ENCODE measurements at places on chromosomes 1 and 21.
A peak's percentile ranks its signal among the peaks of the same experiment; 100 is the strongest.

GRCh38 chr1:234589854-234590620 is 19.9 kb downstream of the IRF2BP2 start:
- DNase-seq = no peak

DNA sequence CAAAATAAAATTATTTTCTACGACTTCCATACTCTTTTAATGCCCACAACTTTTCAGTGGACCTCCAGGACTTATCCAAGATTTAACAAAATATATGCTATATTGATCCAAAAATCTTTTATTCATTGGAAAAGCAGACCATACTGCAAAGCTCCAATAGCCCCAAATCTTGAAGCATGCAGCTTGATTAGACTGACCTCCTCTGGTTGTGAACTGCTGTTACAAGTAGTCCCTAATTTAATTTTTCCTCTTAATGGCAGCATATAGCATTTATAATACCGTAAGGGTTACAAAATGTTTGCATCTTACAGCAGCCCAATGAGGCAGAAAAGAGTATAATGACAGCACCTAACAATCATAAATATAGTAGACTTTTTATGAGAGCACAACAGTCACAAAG is 49.8 kb downstream of the TPR start:
- DNase-seq = no peak

- DNase-seq = no peak
These were observed 10.2 kb downstream of the IL24 start for GRCh38 chr1:206907304-206907991.

GRCh38 chr21:26099610-26100219 is 70.9 kb downstream of the APP start:
- DNase-seq = no peak

DNA sequence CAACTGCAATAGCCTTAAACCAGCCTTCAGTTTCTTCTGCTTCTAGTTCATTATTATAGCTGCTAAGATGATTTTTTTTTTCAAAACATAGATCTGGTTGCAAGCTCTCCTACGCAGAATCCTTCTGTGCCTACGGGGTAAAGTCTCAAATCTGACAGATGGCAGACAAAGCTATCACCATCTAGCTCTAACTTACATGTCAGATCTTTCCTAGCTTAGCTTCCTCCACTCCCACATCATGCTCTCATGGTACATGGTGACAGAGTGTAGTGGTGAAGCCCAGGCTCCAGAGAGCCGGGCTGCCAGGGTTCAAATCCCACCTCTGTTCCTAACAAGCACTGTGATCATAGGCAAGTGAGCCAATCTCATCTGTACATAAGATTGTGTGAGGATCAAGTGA is 24.2 kb upstream of the GUCA2B start:
- peak; percentile 58 for DNase-seq

DNA sequence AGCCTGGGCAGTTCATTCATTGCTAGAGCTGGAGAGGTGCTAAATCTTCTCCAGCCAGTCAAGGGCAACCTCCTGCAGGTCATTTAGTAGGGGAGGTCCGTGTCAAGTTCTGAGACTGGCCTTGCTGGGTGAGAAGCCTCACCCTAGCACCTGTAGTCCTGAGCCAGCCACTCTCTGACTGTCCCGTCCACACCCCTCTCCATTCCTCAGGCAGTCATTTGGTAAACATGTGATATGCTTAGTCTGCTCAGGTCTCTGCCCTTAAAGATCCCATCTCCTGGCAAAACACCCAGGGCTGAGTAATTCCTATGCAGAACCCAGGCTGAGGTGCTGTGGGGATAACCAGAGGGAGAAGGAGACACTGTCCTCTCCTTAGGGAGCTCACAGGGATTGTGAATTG is 13.7 kb upstream of the IGFN1 start:
- DNase-seq = no peak

DNA sequence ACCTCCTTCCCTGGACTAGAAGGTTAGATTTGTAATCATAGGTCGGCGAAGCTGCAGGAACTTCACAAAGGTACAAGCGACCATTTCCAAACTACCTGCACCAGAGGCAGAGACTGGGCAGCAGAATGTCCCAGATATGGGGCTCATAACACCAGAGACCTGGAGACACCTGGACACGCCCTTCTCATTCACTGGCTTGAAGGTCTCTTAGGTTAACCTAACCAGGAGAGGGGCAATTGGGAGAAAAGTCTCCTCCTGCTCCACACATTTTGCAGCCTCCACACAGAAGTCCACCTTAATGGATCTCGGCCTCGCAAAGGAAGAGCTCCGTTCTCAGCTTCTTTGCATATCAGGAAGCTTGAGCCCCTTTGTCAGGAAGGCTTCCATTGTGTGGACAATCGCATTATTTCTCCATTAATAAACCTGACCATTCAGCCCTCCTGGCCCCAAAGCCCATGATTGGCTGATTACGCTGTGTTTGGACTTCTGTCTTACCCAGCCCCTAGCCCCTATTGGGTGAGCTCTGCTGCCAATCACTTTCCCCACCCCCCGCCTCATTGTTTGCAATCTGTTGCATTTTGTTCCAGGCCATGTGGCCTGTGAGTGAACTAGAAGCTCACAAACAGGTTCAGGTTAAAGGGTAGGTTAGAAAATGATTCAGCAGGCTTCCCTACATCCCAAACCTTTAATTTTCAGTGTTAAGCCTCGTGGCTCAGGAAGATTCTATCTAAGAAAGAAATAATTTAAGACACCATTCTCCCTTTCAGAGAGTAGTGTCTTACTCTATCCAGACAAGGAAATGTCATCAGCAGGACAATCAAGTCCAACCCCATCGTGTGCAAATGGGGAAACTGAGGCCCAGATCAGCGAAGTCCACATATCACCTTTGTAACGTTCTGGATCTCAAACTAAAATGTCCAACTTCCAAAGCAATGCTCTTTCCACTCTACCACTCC is 2.8 kb downstream of the MYCL start:
- peak; percentile 73 for DNase-seq

- no peak for DNase-seq
These were observed 15.7 kb downstream of the VCAM1 start for GRCh38 chr1:100735244-100735643.

DNA sequence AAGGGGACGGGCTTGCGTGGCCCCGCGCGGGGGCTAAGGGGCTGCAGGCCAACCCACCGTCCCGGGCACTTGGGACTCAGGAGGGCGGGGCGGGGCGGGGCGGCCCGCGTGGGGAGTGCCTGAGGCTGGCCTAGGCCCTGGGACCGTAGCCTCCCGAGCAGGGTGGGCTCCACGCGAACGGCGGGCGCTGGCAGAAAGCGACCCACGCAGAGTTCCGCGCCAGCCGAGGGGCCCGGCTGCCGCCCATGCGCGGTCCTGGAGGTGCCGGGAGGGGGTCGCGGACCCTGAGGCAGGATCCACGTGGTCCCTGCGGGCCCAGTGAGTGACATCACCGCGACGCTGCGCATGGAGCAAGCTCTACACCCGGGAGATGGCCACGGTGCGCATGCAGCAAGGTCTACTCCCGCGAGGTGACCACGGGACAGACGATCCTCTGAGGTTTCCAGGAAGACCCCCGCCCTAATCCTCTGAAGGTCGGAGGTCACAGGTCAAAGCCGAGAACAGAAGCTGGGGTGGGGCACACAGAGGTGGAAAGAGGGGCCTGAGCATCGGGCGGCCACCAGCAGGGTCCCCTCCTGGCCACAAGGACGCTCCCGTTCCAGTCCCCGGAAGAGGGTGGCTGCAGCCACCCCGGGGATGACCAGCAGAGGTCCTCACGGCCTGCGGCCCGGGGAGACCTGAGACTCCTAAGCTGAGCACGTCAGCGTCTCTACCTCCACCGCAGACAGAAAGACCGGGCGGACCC is 13.5 kb upstream of the SLC19A1 start:
- peak; percentile 9 for DNase-seq

- no peak for DNase-seq
These were observed 27.3 kb downstream of the ZNF691 start for GRCh38 chr1:42873670-42874069.

GRCh38 chr21:36186506-36187399 is 30.1 kb downstream of the DOP1B start:
- no peak for DNase-seq

GRCh38 chr1:222240536-222241181 is 307.2 kb downstream of the HHIPL2 start:
- DNase-seq = peak; percentile 12

DNA sequence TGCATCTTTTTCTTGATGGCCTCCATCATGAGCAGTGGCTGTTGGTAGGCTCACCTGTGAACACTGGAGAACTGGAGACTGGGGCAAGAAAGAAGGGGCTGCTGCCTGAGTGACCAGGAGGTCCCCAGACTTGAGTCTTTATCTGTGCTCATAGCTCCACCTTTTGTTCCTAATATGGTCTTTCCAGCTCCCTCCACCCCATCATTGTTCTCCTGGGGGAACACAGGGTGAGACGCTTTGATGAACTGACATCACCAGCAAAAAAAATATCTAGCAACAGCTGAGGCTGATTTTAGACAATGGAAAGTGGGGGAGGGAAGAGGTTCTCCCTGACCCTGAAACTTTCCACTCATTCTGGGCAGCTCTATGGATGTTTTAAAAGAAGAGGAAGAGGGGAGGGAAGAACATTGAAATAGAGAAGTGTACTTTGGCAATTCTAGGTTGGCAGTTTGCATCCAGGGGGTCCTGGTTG is at the start of gene TPM3:
TPM3 (minus strand) TSS at position 111 of the 472 bp plus-strand sequence; CDS start at position 29, 82 bp downstream.
- DNase-seq = no peak

DNA sequence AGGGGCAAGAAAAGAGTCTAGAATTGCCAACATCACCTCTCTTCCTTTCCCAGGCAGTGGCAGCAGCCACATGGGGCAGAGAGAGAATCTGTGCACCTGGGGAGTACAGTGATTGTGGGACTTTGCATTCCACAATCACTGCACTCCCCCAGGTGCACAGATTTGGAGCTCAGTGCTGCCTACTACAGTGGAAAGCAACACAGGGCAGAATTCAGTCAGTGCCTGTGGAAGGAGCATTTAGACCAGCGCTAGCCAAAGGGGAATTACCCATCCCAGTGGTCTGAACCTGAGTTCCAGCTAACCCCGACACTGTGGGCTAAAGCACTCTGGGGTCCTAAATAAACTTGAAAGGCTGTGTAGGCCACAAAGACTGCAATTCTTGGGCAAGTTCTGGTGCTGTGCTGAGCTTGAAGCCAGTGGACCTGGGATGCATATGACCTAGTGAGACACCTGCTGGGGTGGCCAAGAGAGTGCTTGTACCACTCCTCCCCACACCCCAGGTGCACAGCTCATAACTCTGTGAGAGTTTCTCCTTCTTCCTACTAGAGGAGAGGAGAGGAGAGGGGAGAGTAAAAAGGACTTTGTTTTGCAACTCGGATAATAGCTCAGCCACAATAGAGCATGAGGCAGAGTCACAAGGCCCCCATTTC is 50.3 kb downstream of the NUP210L start:
- DNase-seq = no peak

GRCh38 chr1:111205714-111206050 is 5.2 kb upstream of the DENND2D start:
- no peak for DNase-seq

DNA sequence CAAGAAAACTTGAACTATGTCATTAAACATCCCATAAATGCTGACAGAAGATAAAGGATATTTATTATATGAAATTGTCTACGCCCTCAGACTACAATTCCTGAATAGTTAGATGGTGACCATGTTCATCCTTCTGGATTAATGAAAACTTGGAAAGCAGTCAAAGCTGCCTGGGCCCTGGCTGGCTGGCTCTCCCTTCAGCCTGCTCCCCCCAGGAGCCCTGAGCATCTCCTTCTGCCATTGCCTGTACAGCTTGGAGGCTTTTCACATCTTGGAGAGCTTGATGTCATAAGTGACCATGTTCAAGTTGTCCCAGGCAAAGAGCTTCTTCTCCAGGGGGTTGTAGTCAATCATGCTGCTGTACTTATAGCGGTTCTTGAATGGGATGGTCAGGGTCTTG is 13.6 kb downstream of the MYOCOS start:
- no peak for DNase-seq

- peak; percentile 79 for DNase-seq
These were observed 11.4 kb downstream of the FAM229A start for GRCh38 chr1:32350785-32351398.

- peak; percentile 74 for DNase-seq
These were observed 6.3 kb downstream of the INTS11 start for GRCh38 chr1:1318131-1318652.

GRCh38 chr1:8706995-8707396 is 110.4 kb downstream of the RERE start:
- peak; percentile 89 for DNase-seq

DNA sequence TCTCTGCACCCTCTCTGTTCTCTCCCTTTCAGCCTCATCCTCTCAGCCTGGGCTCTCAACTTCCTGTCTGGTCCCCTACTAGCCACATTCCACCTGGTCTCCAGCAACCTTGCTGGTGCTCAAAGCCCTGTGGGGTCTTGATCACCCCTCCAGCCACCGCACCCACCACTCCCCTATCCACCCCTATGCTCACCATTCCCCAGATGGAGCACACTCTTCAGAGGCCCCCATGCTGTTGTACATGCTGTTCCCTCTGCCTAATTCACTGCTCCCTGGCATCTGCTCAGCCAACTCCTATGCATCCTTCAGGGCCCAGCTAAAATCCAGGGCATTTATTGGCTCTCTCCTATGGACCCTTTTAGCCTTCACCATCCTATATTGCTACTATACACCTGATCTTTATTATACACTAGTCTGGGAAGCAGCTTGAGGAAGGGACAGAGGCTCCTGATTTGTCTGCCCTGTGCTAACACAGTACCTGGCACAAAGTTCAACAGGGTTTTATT is 81.0 kb downstream of the GLIS1 start:
- DNase-seq = no peak

DNA sequence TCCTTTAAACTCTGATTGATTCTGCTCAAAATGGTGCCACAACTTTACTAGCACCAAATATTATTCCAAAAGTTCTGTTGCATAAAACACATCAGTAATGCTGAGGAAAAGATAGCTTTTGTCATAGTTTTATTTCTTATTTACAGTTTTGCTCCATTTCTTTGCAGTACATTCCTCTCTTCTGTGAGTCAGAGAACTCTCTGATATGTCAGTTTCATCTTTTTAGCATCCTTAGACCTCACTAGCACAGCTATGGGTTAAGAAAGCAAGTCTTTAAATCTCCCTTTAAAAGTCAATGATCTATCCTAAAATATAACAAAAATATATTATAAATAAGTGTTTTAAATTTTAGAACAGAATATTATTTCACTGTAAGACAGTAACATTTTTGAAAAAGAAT is 356.6 kb upstream of the SNX7 start:
- DNase-seq = no peak

- no peak for DNase-seq
These were observed 11.8 kb upstream of the INPP5B start for GRCh38 chr1:37958690-37959089.
